Hindlimb muscle (tissue), 1 donor: ENCODE measurements at places on chromosomes 3 and 15.

- DNase-seq = no peak
Measured at GRCh38 chr3:8864402-8865350, 95.3 kb upstream of the OXTR start.

DNA sequence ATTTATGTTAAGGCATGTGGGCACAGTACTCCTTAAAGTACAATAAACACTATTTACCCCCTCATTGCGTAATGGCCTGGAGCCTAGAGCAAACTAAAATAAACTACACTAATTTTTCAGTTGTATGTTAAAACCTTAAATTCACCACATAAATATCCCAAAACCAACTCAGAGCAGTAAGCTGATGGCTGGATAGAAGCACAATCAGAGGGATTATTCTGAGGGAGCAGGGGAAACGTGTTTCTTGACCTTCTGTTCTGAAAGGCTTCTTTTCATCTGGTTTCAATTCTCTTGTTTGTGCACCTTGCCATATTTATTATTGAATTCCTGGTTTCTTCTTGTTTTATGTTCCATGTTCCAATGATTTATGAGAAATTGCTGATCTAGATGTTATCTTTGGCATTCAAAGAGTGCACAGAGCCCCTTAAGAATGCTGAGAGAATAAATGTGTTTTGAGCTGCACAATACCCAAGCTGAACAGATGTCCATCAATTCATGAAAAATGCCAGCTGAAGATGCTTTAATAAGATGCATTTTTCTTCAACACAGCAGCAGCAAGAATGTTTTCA lies 29.6 kb downstream of the RPL22L1 start:
- DNase-seq = no peak

GRCh38 chr3:48077815-48078214 lies 61.6 kb upstream of the MAP4 start:
- no peak for DNase-seq

DNA sequence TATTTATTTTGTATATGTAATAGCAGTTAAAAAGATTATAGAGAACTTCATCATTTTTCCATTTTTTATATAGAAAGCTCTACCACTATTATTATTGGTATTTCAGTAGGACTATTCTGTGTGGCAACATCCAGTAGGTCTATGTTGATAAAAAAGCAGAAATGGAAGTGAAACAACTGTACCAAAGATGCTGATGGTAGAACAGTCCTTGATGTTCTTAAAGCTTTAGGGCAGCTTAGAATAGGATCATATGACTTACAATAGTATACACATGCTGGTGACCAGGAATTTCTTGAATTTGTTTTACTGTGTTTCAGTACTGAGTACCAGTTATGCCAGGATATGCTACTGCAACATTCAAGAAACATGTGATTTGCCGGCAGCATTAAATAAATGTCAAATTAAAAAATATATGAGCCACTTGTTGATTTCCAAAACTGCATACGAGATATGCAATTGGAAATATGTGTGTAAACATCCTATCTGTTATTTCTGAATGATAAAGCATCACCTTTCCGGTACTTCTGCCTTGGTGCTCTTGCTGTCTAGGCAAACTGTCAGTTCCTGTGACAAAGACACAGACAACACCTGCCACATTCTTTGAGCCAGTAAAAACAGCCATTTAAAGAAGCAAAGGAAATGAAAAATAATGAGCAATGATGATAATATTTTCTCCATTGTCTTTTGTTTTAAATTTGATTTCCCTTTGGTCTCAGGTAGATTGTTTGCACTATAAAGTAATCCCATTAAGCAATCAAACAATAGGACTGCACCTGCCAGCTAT lies 649.2 kb downstream of the ZPLD1 start:
- DNase-seq = no peak

DNA sequence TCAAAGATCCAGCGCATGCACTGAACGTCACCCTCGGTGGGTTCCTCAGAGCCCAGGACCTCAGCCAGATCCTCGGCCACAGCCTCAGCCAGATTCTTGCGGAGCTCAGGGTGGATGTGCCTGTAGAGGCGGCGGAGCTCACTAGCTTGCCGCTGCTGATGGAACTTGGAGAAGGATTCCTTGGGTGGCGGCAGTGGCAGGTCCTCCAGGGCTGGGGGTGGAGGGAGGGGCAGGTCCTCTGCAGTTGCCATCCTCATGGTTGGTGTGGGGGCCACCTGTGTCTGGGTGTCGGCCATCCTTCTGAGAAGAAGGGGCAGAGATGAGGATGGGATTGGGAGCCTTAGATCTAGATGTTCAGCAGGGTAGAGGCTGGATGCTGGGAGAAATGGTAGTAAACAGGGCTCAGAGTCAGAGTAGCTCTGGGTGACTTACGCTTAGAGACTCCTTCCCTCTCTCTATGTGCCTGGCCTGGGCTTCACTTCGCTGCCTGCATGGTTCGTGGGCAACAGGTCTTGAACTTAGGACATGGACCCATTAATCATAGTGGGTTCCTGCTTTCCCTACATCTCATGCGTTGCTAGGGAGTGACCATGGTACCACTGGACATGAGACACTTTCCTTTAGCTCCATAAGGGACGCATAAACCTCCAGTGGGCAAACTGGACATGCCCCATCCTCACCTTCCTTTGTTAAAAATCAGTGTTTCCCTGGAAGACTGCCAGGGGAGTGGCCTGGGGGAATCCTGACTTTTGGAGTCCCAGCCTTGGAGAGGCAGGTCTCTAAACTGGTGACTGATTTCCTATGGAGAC lies 3.0 kb downstream of the XIRP1 start:
- no peak for DNase-seq

DNA sequence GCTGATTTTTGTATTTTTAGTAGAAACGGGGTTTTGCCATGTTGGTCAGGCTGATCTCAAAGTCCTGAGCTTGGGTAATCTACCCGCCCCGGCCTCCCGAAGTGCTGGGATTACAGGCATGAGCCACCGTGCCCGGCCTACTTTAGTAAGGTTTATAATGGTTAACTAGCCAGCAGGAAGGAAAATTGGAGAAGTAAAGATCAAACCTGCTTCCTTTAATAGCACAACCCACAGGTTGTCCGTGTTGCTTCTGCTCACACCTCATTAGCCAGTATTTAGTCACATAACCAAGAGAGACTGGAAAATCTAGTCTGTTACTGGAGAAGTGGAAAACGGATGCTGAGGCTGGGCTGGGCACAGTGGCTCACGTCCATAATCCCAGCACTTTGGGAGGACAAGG lies 51.9 kb upstream of the TBL1XR1 start:
- no peak for DNase-seq

DNA sequence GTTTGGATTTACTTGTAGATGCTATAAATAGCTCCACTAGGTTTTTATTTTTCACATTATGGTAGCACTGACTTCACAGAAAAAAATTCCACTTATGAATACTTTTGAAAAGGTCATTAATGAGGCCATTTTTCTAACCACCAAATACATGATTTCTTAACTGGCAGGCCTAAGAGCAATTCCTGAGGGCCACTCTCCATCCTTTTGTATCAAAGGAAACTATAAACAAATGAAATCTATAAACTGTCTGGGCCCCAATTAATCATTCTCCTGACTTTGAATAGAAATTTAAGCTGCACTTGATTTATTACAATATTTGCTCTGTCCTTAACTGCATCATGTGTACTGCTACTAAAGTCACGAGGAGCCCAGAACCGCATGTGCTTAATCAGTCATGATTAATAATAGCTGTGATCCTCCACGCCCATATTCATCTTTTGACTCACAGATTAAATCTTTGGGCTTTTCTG lies 25.1 kb upstream of the MTMR10 start:
- DNase-seq = no peak

- DNase-seq = no peak
Measured at GRCh38 chr15:89089316-89090230, 1.3 kb downstream of the ABHD2 start.

DNA sequence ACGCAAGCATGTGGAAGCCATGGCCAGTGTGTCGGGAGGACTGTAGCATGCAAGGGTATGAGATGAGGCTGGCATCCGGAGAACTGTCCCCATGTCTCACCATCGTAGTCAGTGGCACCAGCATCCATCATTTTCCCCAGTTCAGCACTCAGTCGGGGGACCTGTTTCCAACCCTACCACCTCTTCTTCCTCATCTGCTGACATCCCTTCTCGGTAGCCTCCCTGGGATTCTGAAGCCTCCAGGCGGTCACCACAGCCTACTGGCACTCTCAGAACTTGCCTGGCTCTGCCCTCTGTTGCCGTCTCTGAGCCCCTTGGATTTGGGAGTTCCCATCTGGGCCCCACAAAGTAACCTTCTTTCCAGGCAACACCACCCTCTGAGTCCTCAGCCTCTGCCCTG lies 131.1 kb upstream of the ABHD17C start:
- no peak for DNase-seq

DNA sequence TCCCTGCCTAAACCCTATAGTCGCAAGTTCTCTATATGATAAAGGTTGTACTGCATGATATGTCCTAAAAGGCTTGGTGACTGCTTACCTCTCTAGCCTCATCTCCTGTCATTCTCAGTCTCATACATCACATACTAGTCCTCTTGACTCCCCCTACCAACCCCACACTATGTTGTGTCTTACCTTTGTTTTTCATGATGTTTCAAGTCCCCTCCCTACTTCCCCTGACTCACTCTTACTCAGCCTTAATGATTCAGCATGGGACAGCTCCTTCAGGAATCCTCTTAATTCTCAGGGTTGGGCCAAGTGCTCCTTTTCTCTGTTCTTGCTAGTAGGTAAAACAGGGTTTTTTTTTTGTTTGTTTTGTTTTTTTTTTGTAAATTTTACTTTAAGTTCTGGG lies 49.6 kb downstream of the SLMAP start:
- no peak for DNase-seq

- DNase-seq = no peak
Measured at GRCh38 chr3:56370991-56371775, 97.1 kb downstream of the ERC2 start.

DNA sequence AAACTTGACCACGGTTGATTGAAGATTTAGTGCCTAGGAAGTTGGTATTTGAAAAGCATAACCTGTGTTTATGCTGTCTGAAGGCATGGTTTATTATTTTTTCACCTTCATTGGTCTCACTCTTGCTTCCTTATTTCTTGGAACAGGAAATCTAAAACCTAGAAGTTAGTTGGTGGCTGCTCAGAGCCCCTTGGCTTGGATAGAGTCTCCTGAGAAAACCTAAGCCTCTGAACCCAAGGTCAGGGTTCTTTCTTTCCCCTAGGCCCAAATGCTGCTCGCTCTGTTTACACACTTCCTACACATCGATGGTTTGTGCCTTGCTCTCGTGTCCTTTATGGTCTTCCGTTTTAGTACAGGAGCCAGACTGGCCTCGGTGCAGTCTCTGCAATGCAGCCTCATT lies 82.2 kb downstream of the TRAK1 start:
- no peak for DNase-seq

DNA sequence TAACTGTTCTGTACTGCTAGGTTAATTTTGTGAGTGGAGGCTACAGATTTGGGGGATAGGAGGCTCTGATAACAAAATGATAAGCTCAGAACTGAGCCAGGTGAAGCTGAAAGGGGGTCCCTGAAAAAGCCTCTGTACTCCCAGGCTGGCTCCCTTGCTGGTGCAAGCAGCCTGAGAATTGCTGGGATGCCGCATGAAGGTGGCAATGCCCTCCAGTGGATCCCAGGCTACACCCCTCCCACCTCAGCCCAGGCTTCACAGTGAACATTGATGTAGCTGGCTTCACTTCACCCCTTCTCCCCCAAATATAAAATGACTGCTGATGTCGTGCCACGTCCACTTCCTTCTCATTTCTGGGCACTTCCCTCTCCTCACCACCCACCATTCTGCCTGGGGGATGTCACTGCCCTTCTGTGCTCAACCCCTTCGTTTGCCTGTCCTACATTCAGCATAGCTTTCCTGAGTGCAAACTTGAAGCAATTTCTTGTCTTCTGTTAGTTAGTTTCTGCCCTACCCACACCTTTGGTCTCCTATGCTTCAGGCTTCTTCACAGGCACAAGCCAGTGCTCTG lies 9.7 kb upstream of the ARHGEF26 start:
- DNase-seq = no peak

DNA sequence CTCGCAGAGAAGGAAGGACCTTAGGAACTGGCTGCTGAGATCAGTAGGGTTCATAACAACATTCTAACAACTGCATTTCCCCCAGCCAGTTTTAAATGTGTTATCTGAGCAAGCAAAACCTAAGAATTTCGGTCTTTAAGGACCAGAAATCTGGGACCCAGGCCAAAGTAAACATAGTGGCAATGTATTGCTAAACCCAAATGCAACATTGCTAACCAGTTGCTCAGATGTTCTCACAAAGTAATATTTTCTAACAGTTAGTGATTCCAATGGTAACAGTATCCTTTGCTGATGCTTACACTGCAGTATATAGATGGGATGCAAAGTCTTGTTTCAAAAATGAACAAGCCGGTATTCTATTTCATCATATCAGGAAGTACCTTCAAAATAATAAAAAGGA lies 254.3 kb downstream of the RYR3 start:
- DNase-seq = no peak

GRCh38 chr3:183737116-183737515 lies 39.5 kb downstream of the YEATS2 start:
- DNase-seq = no peak

- DNase-seq = no peak
Measured at GRCh38 chr15:98326804-98327203, 321.5 kb upstream of the IGF1R start.

DNA sequence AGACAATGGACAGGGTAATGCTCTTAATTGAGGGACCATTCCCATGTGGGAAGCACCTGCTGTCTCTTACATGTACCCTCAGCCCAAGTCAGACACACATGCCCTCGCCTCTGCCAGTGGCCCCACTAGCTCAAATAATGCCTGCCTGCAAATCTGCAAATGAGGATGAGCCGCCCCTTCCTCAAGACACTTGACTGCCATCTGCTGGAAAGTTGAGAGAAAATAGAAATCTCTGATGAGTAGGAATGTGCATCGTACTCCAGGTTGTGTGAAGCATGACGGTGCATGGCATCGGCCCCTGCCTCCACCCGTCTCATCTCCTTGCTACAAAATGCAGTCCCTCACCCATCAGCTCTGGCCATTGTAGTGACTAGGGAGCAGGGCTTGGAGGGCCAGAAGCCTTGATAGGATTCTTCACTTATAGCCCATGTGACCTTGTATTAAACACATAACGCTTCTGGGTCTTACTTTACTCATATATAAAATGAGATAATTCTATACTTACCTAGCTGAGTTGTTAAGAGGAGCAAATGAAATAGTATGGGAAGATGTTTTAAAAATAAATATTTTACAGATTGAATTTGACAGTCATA lies 6.3 kb upstream of the SCN5A start:
- no peak for DNase-seq
